ENCODE measurements at places on chromosomes 11 and 22.
A peak's percentile ranks its signal among the peaks of the same experiment; 100 is the strongest.

DNA sequence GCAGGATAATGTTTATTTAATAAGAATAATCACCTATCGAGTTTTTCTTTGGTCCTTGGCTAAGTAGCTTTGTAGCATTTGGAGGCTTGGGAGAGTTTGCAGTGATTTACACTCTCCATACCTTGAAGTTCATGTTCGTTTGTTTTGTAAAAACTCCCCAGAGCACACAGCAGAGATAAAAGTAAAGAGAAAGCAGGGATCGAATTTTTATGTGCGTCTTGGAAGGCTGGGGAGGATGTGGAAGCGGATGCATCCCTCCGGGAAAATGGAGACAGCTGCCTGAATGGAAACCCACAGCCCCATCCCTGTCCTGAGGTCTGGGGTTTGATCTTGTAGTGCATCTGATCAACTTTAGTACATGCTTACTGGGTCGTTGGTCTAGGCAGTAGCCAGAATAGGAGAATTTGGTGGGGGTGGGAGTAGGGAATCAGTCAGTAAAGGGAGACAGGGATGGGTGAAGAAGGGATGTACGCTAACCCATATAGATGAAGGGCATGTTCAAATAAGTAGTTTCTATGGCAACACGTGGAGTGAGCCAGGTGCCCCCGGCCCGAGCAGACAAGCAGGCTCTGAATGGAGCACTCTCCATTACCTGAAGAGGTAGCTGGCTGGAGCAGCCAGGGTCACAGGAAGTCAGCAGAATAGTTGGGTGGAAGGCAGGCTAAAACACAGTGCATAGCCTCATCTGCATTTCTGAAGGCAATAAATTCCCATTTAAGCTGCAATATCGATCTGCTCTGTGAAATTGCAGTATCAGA is 147.8 kb downstream of the COMMD9 start:
- no peak for DNase-seq

DNA sequence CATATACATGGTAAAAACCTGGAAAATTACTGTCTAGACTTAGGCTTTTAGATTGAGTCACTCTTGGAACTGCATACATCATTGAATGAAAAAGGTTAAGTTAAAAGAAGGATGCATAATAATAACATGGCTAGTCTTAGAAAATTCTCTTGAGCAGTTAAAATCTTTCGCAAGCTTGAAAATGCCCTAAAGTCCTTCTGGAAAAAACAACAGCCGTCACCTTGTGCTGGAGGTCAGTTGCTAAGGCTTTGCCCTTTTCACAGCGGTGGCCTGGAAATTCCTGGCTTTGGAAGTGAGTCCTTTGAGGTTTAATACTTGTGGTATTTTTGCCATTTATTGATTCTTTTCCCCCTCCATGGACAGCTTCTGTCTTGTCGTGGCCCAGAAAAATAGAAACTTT is 17.4 kb upstream of the FBLN1 start:
- no peak for DNase-seq

- no peak for DNase-seq
Measured at GRCh38 chr11:65226103-65226442, 35.7 kb upstream of the POLA2 start.

- peak; percentile 34 for DNase-seq
Measured at GRCh38 chr22:31244046-31244942, 32.2 kb downstream of the LIMK2 start.

DNA sequence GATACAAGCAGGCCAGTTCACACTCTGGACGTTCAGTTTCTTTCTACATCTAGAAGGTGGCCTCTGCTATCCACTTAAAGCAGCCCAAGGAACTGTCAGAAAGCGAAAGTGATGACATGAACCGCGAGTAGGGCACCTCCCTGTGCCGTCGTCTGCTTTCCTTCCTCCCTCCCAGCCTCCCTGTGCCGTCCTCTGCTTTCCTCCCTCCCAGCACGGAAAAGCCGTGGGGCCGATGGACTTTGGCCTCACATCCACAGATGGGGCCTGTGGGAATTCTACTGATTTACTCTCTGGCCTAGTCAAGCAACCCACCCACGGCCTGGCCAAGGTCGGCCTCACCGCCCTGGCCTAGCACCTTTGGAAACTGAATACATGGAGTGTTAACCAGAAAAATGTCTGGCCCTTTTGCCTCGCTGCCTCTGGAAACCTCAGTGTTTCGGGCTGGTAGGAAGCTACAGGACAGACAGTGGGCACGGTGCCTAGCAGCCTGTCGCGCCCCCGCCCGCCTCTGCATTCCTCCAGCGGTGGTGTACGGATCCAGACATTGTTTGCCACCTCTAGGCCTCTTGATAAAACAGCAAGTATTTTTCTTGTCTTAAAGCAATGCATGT is 14.2 kb downstream of the PEX26 start:
- DNase-seq = no peak

DNA sequence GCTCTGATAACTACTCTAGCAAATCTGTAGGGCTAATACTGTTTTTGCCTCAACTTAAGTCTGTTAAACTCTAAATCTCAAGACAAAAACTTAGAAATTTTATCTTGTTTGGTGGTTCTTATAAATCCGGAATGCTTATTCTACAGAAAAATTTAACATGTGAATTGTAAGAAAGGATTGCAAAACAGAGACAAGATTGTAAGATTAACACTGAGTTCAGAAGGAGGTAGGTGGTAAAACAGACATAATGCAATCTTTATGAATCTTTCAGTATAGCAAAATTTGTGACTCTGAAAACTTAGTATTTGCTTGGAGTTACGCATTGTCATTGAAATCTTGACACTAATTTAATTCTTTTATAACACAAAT is 263.9 kb downstream of the SBF2 start:
- DNase-seq = no peak

- peak; percentile 63 for DNase-seq
Measured at GRCh38 chr11:73729594-73730206, 31.2 kb downstream of the RAB6A start.

GRCh38 chr11:132576706-132577105 is 955.6 kb downstream of the OPCML start:
- DNase-seq = no peak

DNA sequence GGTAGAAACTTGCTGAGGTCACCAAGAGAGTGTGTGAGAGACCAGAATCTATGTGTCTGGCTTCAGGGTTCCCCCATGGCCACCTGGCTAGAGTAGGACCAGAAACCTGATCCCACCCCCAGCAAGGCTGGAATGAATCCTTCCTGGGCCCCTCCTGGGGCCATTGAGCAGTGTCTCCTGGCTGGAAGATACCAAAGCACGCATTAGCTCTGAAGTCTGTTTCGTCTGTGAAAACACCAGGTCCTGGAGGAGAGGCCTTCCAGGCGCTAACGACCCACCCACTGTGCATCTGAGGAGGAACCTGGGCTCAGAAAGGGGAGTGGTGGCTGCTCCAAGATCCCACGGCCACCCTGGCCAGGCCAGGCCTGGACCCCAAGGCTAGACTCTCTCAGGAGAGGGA is 15.5 kb upstream of the TSKU start:
- DNase-seq = no peak

DNA sequence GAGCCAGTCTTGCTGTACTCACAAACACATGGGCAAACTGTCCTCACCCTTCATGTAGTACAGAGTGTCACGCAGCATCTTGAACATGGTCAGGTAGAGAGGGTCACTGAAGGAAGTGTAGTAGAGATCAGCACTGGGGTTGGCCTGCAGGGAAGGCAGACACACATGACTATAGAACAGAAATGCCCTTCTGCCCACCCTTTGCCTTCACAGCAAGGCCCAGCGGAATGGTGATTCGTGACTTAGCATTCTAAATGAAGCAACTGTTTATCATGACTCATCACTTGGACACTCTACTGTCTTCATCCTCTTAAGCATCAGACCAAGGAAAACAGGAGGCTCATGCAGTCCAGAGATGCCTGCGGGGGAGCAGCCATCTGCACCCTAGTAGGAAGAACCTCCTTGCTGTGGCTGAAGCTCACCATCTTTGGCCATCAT is 33.4 kb downstream of the SERPIND1 start:
- DNase-seq = no peak

- no peak for DNase-seq
Measured at GRCh38 chr11:67429038-67429668, 859 bp downstream of the RPS6KB2 start.

DNA sequence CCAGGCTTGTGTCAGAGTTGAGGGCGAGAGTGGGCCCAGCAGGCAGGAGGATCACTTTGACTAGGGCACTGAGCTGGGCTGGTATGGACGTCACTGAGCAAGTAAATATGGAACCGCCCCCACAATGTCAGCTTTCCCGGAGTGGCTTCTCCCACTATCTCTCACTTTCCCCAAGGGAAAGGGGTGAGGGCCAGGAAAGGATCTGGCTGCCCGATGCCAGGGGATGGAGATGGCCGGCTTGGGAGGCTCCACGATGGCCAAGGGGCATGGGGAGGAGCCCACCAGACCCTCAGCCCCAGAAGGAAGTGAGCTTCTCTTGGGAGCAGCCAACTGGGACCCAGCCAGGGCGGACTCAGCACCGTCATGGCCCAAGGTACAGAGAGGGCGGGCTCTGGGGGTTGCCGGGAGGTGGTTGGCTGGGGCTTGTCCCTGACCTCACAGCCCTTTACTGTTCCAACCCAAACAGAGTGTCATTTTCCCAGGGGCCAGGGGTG is 8.7 kb downstream of the PRDM11 start:
- DNase-seq = no peak

GRCh38 chr11:134606251-134606650 is 194.2 kb upstream of the B3GAT1 start:
- DNase-seq = no peak

DNA sequence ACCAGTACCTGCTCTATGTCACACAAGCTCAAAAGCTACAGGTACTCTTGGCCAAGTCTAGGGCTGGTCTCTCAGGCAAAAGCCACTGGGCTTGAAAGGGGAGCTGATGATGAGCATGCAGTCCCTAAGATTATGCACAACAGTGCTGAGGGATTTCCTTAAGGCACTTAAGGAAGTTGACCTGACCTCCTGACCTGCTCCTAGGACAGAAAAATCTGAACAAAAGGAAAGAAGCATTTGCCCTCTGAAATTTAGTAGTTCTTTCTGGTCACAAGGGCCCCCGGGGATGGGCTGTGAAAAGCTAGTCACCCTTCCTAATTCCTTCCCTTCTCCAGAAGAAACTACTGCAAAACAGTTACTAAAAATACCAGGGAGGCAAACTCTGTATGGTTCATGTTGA is 83.6 kb upstream of the PHOX2A start:
- DNase-seq = no peak

DNA sequence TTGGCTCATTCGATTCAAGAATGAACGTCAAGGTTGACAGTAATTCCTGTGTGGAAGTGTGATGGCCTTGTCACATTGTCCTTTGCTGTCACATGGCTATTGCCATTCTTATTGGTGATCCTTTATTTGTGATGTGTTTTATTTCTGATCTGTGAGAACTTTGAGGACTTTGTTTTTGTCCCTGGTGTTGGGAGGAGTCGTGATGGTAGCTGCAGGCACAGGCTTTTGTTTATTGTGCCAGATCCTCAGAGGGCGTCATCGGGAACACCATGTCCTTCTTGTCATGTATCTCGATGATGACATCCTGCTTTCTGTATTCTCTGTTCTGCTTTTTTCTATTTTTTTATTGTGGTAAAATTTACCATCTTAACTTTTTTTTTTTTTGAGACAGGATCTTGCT is 5.6 kb downstream of the PICK1 start:
- no peak for DNase-seq

DNA sequence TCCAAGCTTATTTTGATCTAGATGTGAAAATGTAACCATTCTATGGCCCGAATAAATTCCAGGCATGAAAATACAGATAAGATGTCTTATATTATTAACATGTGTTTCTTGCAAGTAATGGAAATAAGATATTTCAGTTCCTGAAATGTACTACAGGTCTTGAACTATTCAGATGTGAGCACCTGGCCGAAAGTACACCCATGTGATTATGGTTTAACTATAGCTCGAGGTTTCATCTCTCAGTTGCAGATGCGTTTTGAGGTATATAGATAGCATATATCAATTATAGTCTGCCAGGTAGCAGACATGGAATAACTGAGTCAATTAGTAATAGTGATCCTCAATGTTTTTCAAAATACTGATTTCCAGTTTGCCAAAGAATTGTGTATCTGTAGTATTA is 68.3 kb downstream of the DDIAS start:
- no peak for DNase-seq

DNA sequence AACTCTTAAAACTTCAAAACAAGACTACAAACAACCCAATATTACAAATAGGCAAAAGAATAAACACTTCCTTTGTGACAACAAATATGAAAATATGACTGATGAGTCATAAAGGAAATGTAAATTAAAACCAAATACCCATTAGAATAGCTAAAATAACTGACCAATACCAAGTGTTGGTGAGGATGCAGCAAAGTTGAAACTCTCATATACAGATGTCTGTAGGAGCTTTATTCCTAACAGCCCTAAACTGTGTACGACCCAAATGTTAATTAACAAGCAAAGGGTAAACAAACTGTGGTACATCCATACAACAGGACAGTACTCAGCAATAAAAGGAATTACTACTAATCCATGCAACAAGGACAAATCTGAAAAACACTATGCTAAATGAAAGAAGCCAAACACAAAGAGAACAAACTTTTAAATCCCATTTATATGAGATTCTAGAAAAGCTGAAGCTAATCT is 43.0 kb downstream of the MAPK1 start:
- DNase-seq = no peak

DNA sequence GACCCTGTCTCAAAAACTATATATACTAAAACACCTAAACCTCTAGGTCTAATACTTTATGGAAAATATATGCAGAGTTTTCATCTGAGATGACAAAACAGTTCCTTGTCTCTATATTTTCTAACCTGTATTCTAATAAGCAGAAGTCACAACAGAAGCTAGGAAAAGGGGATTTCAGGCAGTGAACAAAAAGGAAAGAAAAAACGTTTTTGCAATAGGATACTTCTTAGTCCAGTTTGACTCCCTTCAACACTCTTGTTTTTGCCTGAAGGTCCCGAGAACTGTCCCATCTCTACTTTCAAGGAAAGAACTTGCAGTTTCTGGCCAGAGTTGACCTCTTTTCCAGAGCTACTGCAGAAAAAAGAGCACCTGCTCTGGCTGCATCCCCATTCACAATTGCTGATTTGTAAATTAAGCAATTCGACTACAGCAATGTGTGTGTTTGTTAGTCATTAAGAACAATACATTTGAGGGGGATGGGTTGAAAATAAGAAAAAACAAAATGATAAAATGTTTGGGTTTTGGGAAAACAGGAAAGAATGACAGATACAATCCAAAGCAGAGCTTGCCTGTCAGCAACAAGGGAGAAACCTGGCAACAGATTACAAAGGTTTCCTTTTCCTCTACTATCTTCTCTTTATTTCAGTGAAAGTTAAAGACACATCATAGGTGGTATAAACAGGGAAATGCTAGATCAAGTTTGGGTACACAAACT is 160.0 kb downstream of the FCHSD2 start:
- no peak for DNase-seq

- no peak for DNase-seq
Measured at GRCh38 chr11:105821372-105821771, 200.7 kb downstream of the MSANTD4 start.
